ENCODE measurements at places on chromosomes 1 and 21.

- no peak for DNase-seq
These were observed 9.2 kb downstream of the CHTOP start for GRCh38 chr1:153643100-153643499.

DNA sequence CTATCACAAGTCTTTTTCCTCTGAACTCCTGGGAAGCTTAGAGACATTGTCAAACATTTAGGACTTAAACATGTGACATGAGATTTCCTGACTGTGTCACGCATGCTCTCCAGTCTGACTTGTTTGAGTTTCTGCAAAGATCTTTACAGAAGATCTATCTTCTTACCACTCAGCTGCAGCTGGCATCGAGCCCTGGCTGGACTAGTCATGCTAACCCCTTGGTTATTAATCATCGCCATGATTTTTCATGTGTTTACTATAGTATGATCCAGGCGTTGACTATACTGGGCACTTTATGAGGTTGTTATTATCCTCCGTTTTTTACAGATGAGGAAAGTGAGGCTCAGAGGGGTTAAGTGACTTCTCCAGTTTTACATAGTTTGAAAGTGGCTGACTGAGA is 18.1 kb upstream of the IRF2BP2 start:
- DNase-seq = no peak

DNA sequence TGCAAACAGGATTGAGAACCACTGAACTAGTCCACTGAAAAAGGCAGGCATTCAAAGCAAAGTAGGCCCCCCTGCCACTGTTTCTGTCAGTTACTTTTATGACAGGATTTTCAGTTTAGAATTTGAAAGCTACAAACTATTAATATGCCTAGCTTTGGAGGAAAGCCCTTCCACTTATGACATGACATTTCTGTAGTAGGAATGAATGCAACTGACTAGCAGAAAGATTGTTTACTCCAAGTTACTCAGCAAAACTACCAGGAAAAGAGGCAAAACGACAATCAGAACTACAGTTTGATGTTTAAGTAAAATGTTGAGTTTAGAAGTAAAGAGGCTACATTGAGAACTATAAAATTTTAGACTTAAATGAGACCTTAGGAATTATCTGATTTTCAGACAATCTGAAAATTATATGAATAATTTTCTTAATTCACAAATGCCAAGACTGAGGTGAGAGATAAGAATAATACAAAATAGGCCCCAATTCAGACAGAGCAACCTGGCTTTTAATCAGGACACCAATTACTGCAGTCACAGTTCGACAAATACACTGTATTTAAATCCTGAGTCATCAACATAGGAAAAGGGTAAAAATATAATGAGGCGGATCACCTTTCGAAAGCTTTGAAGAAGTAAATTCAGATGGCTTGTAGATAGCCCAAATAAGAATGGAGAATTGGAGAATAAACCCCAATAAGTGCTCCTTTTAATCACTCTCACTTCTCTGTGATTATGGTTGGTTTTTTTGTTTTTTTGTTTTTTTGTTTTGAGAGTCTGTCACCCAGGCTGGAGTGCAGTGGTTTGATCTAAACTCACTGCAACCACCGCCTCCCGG is 2.2 kb downstream of the PRKAB2 start:
- DNase-seq = no peak

DNA sequence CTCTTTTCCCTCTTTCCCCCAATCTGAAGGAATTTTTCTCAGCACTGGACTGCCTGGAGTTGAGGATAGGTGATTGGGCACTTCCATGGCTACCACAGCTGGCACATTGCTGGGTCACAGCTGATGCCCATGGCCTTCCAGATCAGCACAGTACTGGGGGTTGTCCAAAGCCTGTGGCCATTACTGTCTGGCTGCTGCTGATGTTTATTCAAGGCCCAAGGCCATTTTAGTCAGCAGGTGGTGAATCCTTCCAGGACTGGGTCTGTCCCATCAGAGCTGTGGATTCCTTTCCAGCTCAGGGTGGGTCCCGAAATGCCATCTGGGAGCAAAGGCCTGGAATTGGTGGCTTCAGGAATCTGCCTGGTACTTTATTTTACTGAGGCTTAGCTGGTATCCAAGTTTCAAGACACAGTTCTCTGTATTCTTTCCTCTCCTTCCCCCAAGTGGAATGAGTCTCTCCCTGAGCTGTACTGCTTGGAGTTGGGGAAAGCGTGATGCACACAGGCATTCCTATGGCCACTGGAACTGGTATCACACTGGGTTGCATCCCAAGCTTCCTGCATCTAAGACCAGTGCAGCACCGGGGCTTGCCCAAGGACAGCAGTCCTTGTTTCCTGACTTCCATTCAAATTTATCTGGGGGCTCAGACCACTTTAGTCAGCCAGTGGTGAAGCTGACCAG is 19.1 kb downstream of the GPR88 start:
- no peak for DNase-seq

DNA sequence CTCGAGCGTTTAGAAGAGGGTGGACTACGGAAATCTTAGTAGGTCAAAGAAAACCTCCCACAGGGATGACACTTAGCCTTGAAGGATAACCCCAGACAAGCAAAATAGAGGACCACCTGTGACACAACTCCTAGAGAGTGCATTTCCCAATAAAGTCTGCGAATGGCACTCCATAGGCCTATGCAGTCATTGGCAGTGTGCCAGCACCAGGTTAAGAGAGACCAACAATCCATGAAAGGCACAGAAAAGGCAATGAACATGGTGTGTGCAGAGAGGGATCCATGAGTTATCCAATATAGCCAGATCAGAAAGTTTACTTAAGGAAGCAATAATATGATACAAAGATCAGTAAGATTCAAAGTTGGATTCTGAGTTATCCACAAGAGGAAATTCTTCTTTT is 45.2 kb upstream of the FMO2 start:
- no peak for DNase-seq

DNA sequence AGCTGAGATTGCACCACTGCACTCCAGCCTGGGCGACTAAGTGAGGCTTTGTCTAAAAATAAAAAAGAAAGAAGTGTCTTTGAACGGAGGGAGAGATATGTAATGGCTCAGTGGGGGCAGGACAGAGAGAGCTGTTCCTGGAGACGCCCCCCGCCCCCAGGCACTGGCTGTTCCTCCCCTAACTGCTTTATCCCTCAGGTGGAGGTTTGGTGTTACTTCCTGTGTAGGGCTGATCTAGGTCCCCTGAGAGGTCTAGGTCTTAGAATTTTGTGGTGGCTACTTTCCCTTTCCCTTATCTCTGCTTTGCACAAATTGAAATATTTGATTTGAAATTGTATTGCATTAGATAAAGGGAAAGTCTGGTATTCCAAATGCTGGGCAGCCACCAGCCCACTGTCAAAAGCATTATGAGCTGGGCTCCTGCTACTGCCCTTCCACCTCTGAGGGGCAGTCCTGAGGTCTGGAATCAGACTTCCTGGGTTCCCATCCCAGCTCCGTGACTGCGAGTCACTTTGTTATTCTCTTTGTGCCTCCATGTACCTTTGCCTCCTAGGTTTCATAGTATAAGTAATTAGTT is 134.8 kb upstream of the KIF26B start:
- DNase-seq = no peak

DNA sequence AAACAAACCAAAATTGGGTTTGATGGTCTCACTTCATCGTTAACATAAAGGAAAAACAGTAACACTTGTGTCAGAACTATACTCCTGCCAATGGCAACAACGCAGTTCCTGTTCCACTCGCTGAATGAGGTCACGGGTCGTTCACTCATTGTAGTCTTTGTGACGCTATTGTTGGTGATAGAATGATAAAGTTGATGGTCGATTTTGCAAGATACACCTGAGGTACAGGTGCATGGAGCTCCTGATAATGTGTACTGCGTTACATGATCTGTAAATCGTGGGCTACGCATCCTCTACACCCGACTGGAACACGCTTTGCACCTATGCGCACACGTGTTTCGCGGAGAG is 391 bp upstream of the CENPS start:
- DNase-seq = no peak

- DNase-seq = peak; percentile 13
These were observed 226.6 kb upstream of the ZRANB2 start for GRCh38 chr1:71307451-71307850.

DNA sequence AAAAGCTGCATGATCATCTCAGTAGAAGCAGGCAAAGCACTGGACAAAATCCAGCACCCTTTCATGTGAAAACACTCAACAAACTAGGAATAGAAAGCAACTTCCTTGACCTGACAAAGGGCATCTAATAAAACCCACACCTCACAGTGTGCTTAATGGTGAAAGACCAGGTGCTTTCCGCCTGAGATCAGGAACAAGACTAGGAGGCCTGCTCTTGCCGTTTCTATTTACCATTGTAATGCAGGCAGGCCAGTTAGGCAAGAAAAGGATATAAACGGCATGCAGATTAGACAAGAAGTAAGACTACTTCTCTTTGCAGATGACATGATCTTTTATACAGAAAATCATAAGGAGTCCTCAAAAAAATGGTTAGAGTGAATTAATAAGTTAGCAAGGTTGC is 37.2 kb downstream of the SLC37A1 start:
- no peak for DNase-seq

DNA sequence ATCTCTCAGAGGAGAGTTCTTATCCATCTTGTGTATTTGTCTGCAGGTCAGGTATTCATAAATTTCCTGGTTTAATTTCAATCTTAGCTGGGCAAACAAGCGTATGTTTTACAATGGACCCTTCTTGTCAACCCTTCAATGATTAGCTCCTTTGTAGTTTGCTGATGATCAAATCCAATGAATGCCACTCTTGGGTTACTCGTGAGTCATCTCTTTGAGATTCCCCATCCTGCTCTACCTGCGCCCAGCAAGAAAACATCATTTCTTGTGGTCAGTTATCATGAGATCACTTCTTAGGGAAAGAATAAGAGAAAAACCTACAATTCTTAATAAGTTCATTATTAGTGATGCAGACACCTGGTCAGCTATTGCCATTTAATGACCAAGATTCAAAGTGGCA is 572.3 kb upstream of the PKN2 start:
- no peak for DNase-seq

- no peak for DNase-seq
These were observed 27.0 kb upstream of the DYRK1A start for GRCh38 chr21:37339552-37339939.

GRCh38 chr1:24513706-24514105 is 11.1 kb downstream of the RCAN3 start:
- DNase-seq = no peak

GRCh38 chr1:110690709-110691365 is 16.1 kb upstream of the KCNA3 start:
- no peak for DNase-seq

- no peak for DNase-seq
These were observed 206.9 kb upstream of the FMN2 start for GRCh38 chr1:239884796-239885195.

GRCh38 chr1:216216305-216216704 is 206.9 kb downstream of the USH2A start:
- no peak for DNase-seq

- DNase-seq = no peak
These were observed 122.7 kb downstream of the FASLG start for GRCh38 chr1:172781513-172782140.

- no peak for DNase-seq
These were observed 42.4 kb downstream of the PDC start for GRCh38 chr1:186418503-186418902.

- DNase-seq = peak; percentile 19
These were observed 9.5 kb downstream of the SIPA1L2 start for GRCh38 chr1:232620356-232620969.

GRCh38 chr1:145995964-145996432 is 381 bp downstream of the TXNIP start:
- DNase-seq = no peak

GRCh38 chr1:171909711-171910110 is 68.4 kb downstream of the DNM3 start:
- DNase-seq = no peak

GRCh38 chr1:43448955-43449707 is 4.6 kb downstream of the HYI start:
- DNase-seq = no peak

DNA sequence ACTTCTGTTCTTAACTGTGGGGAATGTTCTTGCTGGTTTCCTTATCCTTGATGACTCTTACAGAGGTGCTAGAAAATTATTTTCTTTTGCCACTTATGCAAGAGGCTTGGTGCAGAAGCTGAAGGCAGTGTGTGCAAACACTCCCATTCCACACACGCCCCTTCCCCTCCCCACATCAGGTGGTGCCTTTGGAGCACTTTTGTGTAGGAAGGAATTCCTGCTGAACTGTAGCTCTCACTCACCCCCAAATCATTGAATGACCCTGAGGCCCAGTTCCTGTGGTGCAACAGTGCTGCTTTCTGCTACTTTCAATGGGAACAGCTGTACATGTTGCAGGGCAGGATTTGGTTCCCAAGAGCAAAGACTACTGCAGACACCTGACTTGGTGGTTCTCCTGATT is 101.8 kb downstream of the CD247 start:
- no peak for DNase-seq

- DNase-seq = no peak
These were observed 123.5 kb upstream of the NGF start for GRCh38 chr1:115461526-115461925.
